ENCODE measurements at places on chromosomes 3 and 15.
A peak's percentile ranks its signal among the peaks of the same experiment; 100 is the strongest.

- no peak for DNase-seq
Measured at GRCh38 chr15:56341201-56341600, 24.0 kb upstream of the TEX9 start.

DNA sequence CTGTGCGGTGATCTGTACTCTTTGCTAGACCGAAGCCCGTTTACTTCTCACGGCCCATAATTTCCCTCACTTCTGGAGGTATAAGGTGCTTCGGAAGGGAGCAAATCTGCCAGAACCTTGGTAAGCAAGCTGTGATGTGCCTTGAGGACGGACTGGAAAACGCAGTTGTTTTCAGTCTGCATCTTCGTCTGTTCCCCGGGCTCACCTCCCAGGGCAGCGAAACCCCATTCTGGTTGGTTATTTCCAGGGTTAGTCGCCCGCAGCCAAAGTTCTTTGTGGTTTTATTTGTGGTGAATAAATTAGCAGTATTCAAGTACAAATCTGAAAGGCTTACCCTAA, 401 bp downstream of the RAMAC start:
- DNase-seq = no peak

GRCh38 chr3:60384341-60384740, 866.9 kb downstream of the FHIT start:
- no peak for DNase-seq

DNA sequence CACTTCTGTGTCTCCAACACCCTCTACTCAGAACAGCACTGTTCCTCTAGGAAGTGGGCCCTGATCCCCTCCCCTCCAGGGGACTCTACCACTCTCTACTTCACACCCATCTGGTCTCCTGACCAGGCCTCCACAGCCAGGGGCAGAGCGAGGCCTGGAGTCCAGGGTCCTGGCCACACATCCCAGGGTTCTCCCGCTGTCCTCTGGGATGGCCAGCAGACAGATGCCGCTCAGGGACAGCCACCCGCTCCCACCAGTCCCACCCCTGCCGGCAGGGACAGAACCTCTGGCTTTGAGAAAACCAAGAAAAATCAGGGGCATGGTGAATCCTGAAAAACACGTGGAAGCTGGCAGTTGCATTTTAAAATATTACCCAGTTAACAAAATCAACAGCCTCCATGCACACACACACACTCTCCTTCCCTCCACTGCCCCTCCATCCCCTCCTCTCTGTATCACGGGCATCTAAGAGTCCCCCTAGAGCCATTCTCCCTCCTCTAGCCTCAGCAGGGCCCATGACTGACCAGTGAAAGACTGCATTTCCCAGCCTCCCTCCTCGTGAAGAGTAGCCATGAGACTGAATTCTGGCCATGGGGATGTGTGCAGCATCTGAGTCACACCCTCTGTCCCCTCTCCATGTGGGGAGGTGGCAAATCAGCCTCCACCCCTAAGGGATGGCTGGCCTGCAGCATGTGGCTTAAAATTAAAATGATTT, 32.1 kb upstream of the IQSEC1 start:
- DNase-seq = no peak

DNA sequence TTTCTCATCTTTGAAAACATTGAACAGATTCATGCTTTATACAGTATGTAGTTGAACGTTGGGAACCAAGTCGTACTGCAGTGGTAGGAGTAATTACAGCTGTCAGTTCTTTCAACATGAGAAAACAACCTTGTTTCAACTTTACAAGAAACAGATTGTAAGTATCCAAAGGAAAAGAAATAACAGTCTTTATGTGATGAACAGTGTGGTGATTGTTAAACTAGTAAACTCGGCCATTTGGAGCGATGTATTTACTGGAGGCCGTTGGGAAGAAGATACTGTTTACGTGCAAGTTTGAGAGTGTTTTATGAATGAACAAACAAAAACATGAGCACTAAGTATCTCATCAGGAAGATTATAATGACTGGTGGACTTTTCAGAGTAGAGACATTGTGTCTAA, 48.4 kb downstream of the EPHA3 start:
- DNase-seq = no peak

DNA sequence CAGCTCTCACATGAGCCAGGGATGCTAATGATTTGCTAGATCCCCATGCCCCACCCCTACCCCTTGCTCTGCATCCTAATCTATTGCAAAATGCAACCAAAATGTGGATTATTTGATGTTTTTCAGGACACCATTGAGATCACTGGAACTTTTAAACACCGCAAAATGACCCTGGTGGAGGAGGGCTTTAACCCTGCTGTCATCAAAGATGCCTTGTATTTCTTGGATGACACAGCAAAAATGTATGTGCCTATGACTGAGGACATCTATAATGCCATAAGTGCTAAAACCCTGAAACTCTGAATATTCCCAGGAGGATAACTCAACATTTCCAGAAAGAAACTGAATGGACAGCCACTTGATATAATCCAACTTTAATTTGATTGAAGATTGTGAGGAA, 29.7 kb downstream of the HDC start:
- DNase-seq = peak; percentile 30

GRCh38 chr3:69944931-69945493, 54.5 kb upstream of the SAMMSON start:
- DNase-seq = no peak

DNA sequence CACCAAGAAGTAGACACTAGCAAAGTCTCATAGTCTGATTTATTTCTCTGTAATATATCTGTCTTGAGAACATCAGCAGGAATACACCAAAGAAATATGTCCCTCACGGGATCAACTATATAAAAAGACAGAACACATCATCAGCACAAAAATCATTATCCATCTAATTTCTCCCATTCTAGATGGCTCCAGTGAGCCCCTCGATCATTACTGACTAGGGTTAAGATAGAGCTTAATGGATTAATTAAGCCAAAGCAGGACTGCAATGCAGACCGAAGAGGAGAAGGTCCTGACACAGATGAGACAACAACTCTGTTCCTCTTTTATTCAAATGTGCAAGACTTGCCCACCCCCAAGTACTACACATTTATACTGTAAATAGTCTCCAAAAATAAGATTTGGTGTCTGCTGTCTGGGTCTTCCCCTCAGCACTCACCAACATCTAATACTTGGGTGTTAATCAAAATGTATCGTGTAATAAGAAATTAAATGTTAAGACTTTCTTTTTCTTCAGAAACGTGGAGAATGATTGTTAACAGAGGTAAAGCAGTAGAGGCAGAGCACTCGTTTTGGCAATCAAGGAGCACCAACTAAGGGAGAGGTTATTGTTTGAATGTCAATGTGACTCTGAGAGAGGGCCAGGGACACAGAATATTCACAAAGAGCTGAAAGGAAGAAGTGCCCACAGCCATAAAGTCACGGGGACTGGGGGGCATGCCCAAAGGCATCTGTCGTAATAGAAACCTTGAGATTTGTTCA, 133.6 kb downstream of the TIGIT start:
- no peak for DNase-seq

Data from liver (tissue), 10 donors.